ENCODE measurements at places on chromosomes 16 and 17.

DNA sequence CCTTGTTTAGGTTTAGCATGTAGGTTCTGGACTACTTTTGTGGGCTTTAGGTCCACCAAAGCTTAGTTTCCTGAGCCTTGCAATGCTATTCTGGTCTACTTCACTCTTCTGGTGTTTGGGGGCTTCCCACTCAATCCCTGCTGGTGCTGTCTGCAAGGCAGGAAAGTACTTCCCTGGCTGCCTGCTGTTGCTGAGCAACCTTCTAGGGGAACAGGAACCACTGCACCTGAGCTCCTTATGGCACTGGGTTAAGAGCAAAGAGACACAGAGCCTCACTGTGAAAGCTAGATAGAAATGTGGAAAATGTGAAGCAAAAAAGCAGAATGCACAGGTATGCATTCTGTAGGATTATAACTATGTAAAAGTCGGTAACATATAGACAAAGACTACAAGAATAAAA lies 17.0 kb downstream of the MPO start:
- DNase-seq: no peak

DNA sequence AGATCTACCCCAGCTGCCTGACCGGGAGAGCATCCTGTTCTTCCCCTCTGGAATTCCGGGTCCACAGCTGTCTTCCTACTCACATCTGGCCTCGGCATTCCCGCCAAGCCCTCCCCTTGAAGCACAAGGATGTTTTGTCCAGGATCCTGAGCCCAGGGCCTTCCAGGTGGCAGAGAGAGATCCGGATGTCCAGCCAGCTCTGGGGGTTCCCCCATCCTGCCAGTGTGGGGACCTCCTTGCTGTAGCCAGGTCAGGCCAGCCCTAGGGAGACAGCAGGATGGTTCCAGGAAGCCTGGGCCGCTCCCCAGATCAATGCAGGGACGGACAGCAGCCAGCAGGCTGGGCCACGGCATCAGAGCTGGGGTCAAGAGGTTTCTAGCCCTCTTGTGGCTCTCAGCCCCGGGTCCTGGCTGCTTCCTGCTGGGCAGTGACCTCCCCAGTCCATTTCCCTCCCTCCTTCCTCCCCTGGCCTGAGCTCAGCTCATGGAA lies 55.3 kb downstream of the SOCS3 start:
- DNase-seq: no peak

- no peak for DNase-seq
These were observed 133.9 kb upstream of the SOX9 start for GRCh38 chr17:71986886-71987285.

DNA sequence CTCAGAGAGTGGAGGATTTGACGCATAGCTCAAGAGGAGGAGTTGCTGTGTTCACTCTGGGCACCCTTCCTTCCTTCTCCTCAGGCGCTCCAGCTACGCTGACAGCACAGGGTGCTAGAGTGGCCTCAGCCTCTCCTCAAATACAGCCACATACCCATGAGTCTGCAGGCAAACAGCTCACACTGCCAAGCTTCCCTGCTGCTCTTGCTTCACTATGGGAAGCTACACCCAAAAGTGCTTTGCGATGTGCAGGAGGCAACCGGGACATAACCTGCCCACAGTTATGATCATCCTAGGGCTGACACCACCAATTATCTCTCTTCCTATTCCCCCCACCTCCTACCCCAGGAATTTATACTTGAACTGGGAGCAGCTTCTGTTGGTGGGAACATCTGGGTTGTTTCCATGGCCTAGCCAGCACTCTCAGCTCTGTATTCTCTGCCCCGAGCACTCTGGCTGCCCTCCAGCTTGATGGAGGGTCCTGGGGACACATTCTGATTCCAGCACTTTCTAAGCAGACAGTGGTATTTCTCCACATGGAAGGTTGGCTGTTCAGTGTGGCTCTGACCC lies 40.3 kb upstream of the SREBF1 start:
- DNase-seq: no peak

DNA sequence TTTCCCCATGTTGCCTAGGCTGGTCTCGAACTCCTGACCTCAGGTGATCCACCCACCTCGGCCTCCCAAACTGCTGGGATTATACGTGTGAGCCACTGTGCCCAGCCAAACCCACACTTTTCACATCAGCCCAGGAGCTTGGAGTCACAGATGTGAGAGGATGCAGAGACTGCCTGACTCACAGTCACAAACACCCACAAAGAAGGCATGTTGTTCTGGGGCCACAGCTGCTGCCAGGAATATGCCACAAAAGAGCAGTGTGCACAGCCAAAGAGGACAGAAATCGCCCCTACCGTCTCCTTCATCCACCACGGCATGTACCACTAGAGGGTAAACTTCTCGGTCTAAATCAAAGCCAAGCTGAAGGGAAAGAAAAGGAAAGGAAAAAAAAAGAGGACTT lies 25.1 kb upstream of the FOXJ1 start:
- DNase-seq: no peak

DNA sequence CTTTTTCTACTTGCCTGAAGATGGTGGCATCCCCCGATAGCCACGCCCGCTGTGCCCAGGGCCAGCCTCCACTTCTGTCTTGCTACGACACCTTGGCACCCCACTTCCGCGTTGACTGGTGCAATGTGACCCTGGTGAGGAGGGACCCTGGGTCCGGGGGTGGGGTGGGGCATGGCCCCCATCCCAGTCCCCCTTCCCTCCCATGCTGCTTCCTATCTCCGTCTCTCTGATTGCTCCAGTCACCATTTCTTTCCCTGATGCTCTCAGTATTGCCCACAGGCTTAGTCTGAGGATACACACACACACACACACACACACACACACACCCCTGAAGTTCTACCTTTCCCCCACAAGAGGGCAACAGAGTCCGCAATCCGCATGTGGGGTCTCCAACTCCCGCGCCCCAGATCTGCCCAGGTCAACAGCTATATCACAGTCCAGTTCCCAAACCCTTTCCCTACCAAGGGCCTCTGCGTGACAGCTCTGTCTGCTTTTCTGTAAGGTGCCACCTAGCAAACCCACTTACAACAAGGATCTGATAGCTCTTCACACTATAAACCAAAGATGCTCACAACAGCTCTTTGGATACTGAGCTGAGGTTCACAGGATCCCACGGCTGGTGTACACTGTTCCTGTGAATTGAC lies 3.4 kb downstream of the SGCA start:
- no peak for DNase-seq

- no peak for DNase-seq
These were observed 74.7 kb downstream of the CDH13 start for GRCh38 chr16:82701442-82701955.

DNA sequence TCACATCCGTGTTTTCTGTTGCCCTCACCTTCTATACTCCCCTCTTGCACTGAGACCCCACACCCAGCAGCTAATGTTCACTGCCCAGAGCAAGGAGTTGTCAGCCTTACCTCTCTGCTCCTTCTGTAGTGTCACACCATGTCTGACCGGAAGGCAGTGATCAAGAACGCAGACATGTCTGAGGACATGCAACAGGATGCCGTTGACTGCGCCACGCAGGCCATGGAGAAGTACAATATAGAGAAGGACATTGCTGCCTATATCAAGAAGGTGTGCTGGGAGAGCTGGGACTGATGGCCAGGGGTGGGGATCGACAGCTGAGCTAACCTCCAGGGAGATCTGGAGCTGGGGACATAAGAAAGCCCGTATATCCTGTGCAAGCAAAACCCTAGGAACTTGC lies 3.7 kb downstream of the DYNLL2 start:
- no peak for DNase-seq

DNA sequence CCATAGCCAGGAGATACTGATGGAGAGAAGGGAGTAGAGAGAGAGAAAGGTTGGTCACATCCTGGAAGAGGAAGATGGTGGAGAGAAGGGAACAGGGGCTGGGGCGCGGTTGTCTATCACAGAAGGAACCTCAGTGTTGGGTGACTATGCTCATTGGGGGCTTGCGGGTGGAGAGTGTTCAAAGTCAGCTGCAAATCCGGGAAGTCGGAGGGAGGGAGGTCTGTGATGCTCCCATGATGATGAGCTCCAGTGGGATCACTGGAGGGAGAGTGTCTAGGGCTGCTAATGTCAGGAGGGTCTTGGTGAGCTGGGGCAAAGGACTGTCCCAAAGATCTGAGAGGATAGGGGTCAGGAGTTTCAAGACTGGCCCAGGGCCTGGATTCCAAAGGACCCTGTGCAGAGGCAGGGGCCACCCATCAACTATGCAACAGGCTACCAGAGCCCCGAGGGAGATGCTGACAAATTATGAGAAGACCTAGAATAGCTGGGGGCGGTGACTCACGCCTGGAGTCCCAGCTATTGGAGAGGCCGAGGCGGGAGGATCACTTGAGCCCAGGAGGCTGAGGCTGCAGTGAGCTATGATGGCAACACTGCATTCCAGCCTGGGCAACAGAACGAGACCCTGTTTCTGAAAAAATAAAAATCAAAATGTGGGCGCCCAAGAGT lies 2.6 kb downstream of the SPDYE4 start:
- no peak for DNase-seq

DNA sequence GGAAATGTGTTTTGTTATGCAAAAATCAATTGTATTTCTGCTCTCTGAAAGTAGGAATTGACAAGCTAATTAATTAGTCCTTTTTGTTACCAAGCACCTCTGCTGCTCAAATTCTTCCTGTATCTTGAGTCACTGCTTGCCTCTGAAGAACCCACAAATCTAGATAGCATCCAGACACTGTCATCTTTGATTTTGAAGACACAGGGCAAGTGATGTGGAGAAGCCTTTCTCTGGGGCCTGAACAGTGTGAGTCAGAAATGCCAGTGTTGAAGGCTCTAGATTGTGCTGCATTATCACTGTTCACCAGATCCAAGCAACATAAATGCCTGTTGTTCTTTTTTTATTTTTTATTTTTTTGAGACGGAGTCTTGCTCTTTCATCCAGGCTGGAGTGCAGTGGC lies 10.9 kb upstream of the ST6GALNAC1 start:
- DNase-seq: no peak
